HCT116 (cell line): ENCODE measurements at places on chromosomes 5 and 9. TPM values are rescaled to one million over a fixed set of nuclear protein-coding genes. Genes with fewer than 3 reads are reported as not detected.

The GRIN1 gene
- 23.1 TPM for total RNA-seq

The PTGR1 gene
- 53.9 TPM for total RNA-seq

The PSAT1 gene
- 226 TPM for total RNA-seq

The SEMA6A gene
- 6.7 TPM for total RNA-seq

The LHX3 gene
- total RNA-seq = not detected

The LCP2 gene
- total RNA-seq = 0.61 TPM

The TNFSF15 gene
- not detected for total RNA-seq

DNA sequence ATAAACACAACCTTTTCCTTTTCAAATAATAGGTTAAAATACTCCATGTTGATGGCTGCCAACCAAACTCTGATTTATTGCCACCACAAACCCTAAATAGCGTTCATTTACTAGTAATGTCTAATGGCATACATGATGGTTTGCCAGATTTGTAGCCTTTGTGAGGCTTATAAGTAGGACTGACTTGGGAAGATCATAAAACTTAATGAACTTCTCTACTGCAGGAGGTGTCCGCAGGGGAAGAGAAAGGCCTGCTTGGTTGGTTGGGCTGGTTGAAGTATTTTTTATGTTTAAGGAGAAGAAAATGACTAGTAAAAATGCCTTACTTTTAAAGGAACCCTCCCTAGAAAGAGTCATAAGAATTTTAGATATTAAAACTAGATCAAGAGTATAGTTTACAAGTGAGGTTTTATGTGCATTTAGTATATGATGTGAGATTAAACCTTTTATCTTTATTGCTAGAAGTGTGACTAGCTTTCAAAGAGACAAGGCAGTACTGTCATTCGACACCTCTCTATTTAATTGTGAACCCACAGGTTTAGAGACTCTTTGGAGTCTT lies 5.0 kb downstream of the PBX3 start:
- DNase-seq = no peak

GRCh38 chr5:151267491-151268260 lies 14.7 kb downstream of the GM2A start:
- DNase-seq = no peak

- DNase-seq = no peak
Measured at GRCh38 chr5:137622850-137623249, 113.0 kb downstream of the KLHL3 start.

GRCh38 chr9:103397868-103398600 lies 402.9 kb downstream of the CYLC2 start:
- DNase-seq = peak; percentile 7

DNA sequence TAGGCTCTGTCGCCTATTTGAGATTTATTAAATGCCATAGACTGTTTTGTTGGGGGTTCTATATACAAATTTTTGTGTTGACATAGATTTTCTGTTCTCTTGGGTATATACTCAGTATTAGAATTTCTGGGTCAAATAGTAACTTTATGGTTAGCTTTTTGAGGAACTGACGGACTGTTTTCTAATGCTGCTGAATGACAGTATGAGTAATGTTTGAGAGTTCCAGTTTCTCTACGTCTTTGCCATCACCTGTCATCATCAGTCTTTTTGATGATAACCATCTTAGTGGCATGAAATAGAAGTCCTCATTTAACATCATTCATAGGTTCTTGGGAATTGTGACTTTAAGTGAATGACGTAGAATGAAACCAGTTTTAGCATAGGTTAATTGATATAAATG lies 60.1 kb downstream of the CCDC171 start:
- no peak for DNase-seq

DNA sequence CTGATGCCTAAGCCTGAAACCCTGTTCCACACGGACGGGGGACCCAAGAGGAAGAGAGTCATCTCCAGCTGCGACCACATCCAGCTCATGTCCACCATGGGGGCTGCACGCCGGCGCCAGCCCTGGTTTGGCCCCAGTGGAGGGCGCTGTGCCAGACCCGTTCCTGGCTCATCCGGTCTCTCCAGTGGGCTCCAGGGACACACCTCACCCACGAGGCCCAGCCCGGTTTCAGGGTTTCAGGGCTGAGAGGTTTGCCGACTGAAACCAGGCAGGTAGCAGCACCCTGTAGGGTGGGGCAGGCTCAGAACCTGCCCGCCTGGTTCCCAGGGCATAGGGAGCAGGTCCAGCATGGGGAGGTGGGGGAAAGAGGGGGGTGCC lies 71.4 kb upstream of the STXBP1 start:
- no peak for DNase-seq

GRCh38 chr5:40945111-40945510 lies 35.8 kb downstream of the C7 start:
- DNase-seq = no peak

- no peak for DNase-seq
Measured at GRCh38 chr9:127588740-127589506, 23.2 kb upstream of the STXBP1 start.
